GM12891 (cell line): ENCODE measurements at places on chromosomes 5 and 9.

- no peak for DNase-seq
These were observed 167.7 kb downstream of the GRIA1 start for GRCh38 chr5:153658149-153658548.

- DNase-seq, result no peak
These were observed 96.1 kb downstream of the OTULIN start for GRCh38 chr5:14760548-14761002.

GRCh38 chr5:64742821-64743220, 25.7 kb downstream of the SREK1IP1 start:
- DNase-seq, result no peak

DNA sequence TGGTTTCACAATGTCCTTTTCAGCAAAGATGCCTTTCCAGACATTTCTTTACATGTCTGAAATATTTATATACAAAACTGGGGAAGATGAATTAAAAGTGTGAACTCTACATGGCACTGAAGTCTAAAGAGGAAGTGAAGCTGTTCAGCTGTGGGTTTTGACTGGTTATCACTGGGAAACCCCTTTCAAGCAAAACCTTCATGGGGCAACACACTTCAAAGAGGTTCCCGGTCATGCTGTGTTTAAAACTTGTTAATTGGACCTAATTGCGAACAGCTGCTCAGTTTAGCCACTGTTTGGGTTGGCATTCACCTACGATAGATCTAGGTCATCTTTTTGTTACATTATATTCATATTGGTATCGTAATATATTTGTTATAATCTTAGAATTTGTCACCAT, 20.0 kb upstream of the GDNF start:
- peak; percentile 35 for DNase-seq

DNA sequence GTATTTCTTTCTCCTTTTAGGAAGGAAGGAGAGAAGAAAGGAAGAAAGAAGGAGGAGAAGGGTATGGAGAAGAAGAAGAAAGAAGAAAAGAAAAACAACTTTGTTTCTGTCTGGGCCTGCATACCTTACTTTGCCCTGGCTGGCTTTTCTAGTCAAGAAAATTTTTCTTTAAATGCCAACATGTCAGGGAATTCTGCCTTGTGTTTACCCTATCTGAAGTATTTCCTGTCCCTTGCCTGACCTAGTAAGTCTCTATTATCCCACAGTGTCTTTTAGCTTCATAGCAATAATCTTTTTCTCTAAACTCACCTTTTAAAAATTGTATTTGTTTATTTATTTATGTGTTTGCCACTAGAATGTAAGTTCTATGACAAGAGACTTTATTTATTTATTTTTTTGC, 1864.1 kb downstream of the EFNA5 start:
- DNase-seq, result no peak

GRCh38 chr5:172110921-172111851, 76.8 kb downstream of the STK10 start:
- DNase-seq, result peak; percentile 63

- DNase-seq, result no peak
These were observed 55.9 kb upstream of the STXBP1 start for GRCh38 chr9:127555840-127556820.

GRCh38 chr5:28313953-28314352, 1275.6 kb upstream of the CDH9 start:
- DNase-seq, result no peak

DNA sequence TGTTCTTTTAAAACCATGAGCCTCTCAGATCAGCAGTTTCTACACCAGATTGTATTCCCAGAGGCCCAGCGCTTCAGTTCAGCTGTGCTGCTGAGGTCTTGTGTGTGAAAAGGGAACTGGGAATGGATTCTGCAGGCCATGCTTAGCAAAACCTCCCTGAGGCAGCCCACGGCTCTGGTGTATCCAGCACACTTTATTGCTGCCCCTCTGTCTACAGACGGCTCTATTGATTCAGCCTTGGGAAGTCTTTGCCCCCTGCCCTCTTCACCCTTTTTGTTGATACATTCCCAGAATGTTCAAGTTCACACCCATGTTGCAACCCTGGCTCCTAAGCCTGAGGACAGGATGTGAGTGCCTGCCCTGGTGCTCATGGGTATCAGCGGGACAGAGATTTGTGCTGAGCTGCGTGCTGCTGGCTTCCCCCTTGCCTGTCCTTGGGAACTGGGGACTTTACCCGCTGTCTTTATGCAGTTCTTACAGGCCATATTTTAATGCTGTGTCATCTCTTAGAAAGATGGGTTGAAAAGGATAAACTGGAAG, 37.3 kb downstream of the ARHGAP26 start:
- no peak for DNase-seq

GRCh38 chr5:132327252-132327955, 33.2 kb downstream of the SLC22A4 start:
- no peak for DNase-seq

GRCh38 chr5:168006456-168007130, 284.9 kb upstream of the WWC1 start:
- no peak for DNase-seq

- DNase-seq, result no peak
These were observed 814.2 kb upstream of the ZNF608 start for GRCh38 chr5:125560476-125561225.

GRCh38 chr9:28503573-28503972, 930.3 kb upstream of the C9orf72 start:
- no peak for DNase-seq

GRCh38 chr9:35097573-35097972, 1.2 kb upstream of the PIGO start:
- no peak for DNase-seq

GRCh38 chr9:112149211-112149610, 25.9 kb downstream of the SUSD1 start:
- no peak for DNase-seq

DNA sequence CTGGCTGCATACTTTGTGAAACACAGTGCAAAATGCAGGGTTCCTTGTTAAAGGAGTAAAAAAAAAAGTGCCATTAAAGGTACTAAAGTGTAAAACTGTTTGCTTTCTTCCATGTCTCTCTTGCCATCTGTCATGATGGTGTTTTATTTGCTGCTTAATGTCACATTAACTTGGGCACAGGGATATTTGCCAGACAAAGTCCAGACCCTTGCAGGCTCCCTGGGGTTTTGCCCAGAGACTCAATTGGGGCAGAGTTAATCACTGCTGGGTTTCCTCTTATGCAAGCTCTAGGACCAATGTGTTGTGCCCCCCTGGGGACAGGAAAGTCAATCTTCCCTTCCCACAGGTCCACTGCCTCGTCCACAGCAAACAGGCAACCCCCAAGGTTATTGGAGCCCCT, 274.3 kb upstream of the SGCD start:
- no peak for DNase-seq

GRCh38 chr9:90642570-90643539, at the start of gene DIRAS2:
Gene DIRAS2, minus strand, starts transcription at chr9:90642824. Its CDS starts 28,997 bp downstream, at chr9:90613827.
- DNase-seq, result no peak

GRCh38 chr9:91200692-91201336, 160.9 kb downstream of the AUH start:
- no peak for DNase-seq

GRCh38 chr9:131447148-131447547, 53.3 kb downstream of the PRRC2B start:
- no peak for DNase-seq

- DNase-seq, result peak; percentile 35
These were observed 138.1 kb downstream of the ATPSCKMT start for GRCh38 chr5:10111571-10111970.

GRCh38 chr5:34412736-34413135, 243.4 kb upstream of the RAI14 start:
- no peak for DNase-seq

DNA sequence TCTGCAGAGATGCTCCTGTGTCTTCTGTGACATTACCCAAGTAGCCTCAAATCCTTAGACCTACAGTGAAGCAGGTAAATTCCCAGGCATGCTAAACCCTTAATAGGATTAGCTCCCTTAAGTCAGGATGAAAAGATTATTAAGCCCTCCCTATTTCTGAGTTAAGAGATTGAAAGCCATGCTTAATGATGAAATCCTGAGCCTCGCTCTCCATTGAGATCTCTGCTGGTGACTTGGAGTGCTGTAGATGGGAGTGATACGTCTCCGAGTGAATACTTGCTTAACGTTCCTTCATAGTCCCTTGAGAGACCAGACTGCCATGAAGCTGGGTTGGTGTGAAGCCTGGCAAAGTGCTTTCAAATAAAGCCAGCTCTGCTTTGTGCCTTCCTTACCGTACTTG, 34.2 kb downstream of the AOPEP start:
- no peak for DNase-seq

DNA sequence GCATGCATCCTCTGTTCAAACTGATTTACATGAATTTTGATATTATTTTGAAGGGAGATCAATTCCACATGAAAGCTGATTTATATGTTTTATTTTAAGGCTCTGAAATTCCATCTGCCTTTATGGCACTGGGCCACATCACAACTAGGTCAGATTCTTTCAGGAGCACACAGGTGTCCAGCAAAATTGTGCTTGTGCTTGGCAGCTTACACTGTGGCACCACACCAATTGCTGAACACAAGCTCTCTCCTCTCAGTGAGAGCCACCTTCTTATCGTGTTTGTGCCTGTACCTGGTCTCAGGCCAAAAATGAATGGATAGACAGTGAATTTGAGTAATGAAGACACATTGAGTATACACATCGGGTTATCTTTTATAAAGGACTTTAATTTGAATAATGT, 200.4 kb downstream of the CDH10 start:
- no peak for DNase-seq

GRCh38 chr5:179345433-179346321, at the start of gene ADAMTS2:
Gene ADAMTS2, minus strand, starts transcription at chr5:179345461. Its CDS starts 133 bp downstream, at chr5:179345328.
- DNase-seq, result no peak

DNA sequence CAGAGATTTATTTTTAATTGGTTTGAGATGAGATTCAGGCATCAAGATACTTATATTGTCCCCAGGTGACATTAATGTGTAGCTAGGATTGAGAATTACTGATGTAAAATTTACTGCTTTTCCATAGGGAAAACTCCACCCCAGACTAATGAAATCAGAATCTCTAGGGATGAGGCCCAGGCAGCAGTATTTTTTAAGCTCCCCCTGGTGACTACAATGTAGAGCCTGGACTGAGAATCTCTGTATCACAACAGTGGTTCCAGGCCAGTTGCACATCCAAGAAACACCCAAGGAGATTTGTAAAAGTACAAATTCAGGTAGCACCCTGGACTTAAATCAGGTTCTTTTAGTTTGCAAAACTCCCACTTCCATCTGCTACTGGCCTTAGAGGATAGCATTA, 185.7 kb downstream of the MARCHF11 start:
- no peak for DNase-seq

DNA sequence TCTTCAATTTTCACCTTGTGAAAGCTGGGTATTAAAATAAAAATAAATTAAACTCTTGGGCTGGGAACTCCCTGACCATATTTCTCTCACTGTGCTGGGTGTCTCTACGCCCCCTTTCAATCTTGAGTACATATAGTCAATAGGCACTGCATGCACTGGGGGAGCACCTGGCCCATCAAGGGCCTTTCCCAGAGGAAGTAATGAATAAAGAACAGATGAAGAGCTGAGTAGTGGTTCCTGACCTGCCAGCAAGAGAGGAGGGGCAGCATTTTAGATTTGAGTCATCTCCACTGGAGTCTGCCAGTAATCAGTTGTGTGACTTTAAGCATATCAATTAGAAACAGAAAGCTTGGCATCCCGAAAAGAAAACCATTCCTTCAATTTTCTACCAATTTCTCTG, 6.2 kb downstream of the MAPKAP1 start:
- peak; percentile 32 for DNase-seq

- DNase-seq, result no peak
These were observed 37.5 kb downstream of the NAA35 start for GRCh38 chr9:85978496-85978895.

- no peak for DNase-seq
These were observed 159.2 kb upstream of the PLPPR1 start for GRCh38 chr9:100869326-100869725.
